ENCODE measurements at places on chromosomes 7 and 10. TPM values are rescaled to one million over a fixed set of nuclear protein-coding genes. Genes with fewer than 3 reads are reported as not detected.

- no peaks in the 10 kb centered on the region for H3K36me3 ChIP-seq
- H3K27me3 ChIP-seq, result no peaks in the 10 kb centered on the region
- no peak overlapping the region for H3K4me3 ChIP-seq
- no peak overlapping the region for H3K27ac ChIP-seq
- DNase-seq, result no peak
These were observed 25.9 kb upstream of the PTPRN2 start for GRCh38 chr7:158613481-158613880.

DNA sequence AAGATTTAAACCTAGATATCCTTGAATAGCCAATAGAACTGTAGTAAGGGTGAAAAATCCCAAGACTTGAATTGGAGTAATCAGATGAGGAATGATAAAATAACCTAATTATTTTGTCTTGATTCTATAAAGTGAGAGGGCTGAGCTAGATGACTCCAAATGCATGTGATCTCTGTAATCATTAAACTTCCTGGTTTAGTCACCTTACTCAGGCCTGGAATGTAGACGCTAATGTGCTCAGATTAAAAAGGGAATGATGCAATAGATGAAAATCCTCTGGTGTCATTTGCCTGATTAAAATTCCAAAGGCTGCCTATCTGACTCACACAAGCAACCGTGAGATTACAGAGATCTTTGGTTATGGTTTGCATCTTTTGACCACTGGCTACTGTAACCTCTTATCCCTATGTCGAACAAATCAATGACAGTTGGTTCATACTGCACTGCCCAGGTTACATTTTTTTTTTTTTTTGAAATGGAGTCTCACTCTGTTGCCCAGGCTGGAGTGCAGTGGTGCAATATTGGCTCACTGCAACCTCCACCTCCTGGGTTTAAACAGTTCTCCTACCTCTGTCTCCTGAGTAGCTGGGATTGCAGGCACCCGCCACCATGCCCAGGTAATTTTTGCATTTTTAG, 2.9 kb upstream of the HKDC1 start:
- no peaks in the 10 kb centered on the region for H3K27me3 ChIP-seq
- H3K27ac ChIP-seq, result no peak overlapping the region
- peaks cover 15% of the 10 kb centered on the region for H3K4me1 ChIP-seq

GRCh38 chr10:75035975-75036708, 75.3 kb upstream of the SAMD8 start:
- H3K4me3 ChIP-seq, result no peak overlapping the region
- no peaks in the 10 kb centered on the region for H3K4me1 ChIP-seq
- H3K36me3 ChIP-seq, result no peaks in the 10 kb centered on the region
- H3K27ac ChIP-seq, result no peak overlapping the region
- no peak for DNase-seq

DNA sequence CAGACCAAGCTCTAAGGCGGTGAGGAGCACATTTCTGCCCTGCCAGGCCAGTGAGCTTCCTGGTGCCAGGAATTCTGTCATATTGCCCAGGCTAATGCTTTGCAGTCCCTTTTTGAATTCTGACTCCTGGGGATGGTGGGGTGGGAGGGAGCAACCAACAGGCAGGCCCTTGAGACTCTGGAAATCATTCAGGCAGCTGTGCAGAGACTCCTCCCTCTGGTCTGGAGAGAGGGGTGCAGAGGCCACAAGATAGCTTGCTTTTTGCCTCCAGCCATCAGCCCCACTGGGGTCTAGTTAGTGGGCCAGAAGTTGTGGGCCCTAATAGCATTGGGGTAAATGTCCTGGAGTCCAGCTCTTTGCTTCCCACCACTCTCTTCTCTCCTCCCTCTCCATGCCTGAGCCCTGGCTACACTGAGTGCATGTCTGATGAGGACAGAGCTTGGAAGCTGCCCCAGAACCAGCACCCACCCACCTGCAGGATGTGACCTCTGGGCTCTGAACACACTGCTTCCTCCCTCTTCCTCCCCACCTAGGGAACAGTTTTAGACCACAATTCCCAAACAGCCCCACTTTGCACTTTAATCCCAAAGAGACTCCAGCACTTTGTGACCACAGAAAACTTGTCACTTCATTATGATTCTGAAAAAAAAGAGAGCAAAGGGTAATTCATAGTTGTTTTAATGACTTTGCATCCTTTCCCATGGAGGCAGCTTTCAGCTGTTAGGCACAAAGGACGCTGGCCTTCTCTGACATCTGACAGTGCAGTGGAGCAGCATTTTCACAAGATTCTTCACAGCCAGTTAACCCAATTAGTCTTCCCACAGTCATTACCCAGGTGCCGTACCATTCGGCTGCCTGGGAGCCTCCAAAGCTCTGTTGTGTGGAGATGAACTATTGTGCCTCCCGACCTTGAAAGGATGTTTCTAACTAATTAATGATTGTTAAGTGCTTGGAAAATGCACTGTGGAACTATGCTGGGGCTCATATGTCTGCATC, 262.5 kb downstream of the TRIL start:
- no peak overlapping the region for H3K27ac ChIP-seq
- no peaks in the 10 kb centered on the region for H3K4me1 ChIP-seq
- H3K36me3 ChIP-seq, result no peaks in the 10 kb centered on the region
- no peaks in the 10 kb centered on the region for H3K27me3 ChIP-seq
- no peak overlapping the region for H3K4me3 ChIP-seq

DNA sequence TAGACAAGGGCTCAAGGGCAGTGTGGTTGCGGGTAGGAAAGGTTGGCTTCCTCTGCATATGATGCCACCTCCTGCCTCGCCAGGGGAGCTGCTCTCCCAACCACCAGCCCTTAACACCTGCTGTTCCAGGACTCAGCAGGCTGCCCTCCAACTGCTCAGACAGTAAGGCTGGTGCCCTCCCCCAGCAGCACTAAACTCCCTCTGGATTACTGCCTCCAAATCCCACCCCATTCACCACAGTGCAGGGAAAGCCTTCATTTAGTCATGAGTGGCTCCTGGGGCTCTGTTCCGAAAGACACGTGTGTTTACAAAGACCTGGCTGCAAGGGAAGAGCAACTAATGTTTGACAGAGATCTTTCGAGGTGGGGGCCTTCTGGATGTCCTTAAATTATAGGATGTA, 437.2 kb upstream of the MKI67 start:
- DNase-seq, result peak; percentile 82
- H3K27me3 ChIP-seq, result no peaks in the 10 kb centered on the region
- no peaks in the 10 kb centered on the region for H3K36me3 ChIP-seq
- no peak overlapping the region for H3K27ac ChIP-seq
- no peak overlapping the region for H3K4me3 ChIP-seq

DNA sequence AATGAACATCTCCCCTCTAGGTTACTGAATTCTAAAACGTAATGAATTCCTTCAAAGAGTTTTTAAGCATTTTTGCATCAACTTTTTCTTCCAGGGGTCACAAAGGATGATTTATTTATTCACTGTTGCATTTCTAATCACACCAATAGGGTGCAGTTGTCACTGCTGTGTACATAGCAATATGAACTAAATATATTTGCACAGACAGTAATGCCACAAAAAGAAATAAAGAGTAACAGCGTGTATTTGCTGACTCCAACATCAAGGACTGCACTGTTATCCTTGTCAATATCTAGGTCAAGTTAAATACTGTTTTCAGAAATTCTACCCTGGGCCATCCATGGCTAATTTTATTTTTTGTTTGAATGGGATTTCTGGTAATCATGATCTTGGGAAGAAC, 138.0 kb downstream of the FRMD4A start:
- H3K27ac ChIP-seq, result no peak overlapping the region
- H3K27me3 ChIP-seq, result no peaks in the 10 kb centered on the region
- H3K4me3 ChIP-seq, result no peak overlapping the region
- no peaks in the 10 kb centered on the region for H3K36me3 ChIP-seq
- no peak for DNase-seq

DNA sequence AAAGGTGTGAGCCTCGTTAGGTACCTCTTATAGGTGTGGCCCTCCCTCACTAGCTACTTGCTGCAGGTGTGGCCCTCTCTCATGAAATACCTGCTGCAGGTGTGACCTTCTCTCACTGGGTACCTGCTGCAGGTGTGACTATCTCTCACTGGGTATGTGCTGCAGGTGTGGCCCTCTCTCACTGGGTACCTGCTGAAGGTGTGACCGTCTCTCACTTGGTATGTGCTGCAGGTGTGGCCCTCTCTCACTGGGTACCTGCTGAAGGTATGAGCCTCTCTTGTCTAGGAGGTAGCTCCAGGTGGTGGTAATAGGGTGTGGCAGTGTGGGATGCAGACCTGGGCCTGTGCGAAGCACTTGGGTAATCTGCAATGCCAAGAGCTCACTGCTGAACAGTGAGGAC, 170.7 kb upstream of the PLPP4 start:
- H3K36me3 ChIP-seq, result no peaks in the 10 kb centered on the region
- H3K4me1 ChIP-seq, result no peaks in the 10 kb centered on the region
- no peak overlapping the region for H3K27ac ChIP-seq
- no peak overlapping the region for H3K4me3 ChIP-seq
- no peak for DNase-seq

- H3K27me3 ChIP-seq, result no peaks in the 10 kb centered on the region
- peak; percentile 67 for DNase-seq
- no peaks in the 10 kb centered on the region for H3K4me1 ChIP-seq
- no peak overlapping the region for H3K4me3 ChIP-seq
- no peaks in the 10 kb centered on the region for H3K36me3 ChIP-seq
These were observed 121.6 kb downstream of the HECW1 start for GRCh38 chr7:43234073-43234472.

GRCh38 chr7:1845536-1846311, 175.6 kb downstream of the ELFN1 start:
- H3K4me1 ChIP-seq, result no peaks in the 10 kb centered on the region
- no peak overlapping the region for H3K4me3 ChIP-seq
- no peaks in the 10 kb centered on the region for H3K27me3 ChIP-seq
- DNase-seq, result no peak
- no peaks in the 10 kb centered on the region for H3K36me3 ChIP-seq

- peak within 1 kb of the TSS; percentile 67 for H3K4me3 ChIP-seq
- no peaks in the 10 kb centered on the region for H3K27me3 ChIP-seq
- no peak for DNase-seq
These were observed at the start of gene GRM8 for GRCh38 chr7:127252778-127253280. GRM8 (minus strand) TSS chr7:127252941.

- H3K27ac ChIP-seq, result no peak overlapping the region
- no peaks in the 10 kb centered on the region for H3K36me3 ChIP-seq
- no peaks in the 10 kb centered on the region for H3K27me3 ChIP-seq
- no peak for DNase-seq
These were observed 530.1 kb upstream of the FOXK1 start for GRCh38 chr7:4151926-4152549.

DNA sequence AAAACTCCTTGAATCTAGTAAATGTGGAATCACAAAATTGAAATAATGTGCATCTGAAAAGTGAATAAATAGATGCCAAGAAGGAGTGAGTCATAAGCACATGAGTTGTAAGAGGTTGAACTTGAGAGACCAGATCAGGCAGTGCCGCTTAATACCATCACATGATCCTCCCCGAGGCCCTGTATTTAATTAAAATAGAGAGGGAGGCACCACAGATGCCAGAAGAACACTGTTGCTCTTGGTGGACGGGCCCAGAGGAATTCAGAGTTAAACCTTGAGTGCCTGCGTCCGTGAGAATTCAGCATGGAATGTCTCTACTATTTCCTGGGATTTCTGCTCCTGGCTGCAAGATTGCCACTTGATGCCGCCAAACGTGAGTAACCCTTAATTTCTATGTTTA, at the start of gene GPNMB:
Gene GPNMB, plus strand, starts transcription at position 221 of the 400 bp plus-strand sequence. Its CDS starts 83 bp downstream, at position 304.
- H3K4me1 ChIP-seq, result peaks cover 37% of the 10 kb centered on the region
- H3K4me3 ChIP-seq, result peak within 1 kb of the TSS; percentile 49

- no peaks in the 10 kb centered on the region for H3K36me3 ChIP-seq
- peaks cover 6% of the 10 kb centered on the region for H3K4me1 ChIP-seq
- no peak overlapping the region for H3K27ac ChIP-seq
- H3K27me3 ChIP-seq, result no peaks in the 10 kb centered on the region
- no peak for DNase-seq
- H3K4me3 ChIP-seq, result no peak overlapping the region
These were observed 64.2 kb upstream of the HELLS start for GRCh38 chr10:94481410-94481809.

- no peaks in the 10 kb centered on the region for H3K36me3 ChIP-seq
- no peak for DNase-seq
- H3K27ac ChIP-seq, result no peak overlapping the region
- no peaks in the 10 kb centered on the region for H3K4me1 ChIP-seq
- H3K27me3 ChIP-seq, result no peaks in the 10 kb centered on the region
These were observed 43.9 kb downstream of the DKK1 start for GRCh38 chr10:52357971-52358370.

- peaks cover 51% of the 10 kb centered on the region for H3K4me1 ChIP-seq
- no peaks in the 10 kb centered on the region for H3K36me3 ChIP-seq
- no peak for DNase-seq
- no peaks in the 10 kb centered on the region for H3K27me3 ChIP-seq
- H3K4me3 ChIP-seq, result no peak overlapping the region
These were observed 69.0 kb downstream of the TACC2 start for GRCh38 chr10:122057841-122058413.

DNA sequence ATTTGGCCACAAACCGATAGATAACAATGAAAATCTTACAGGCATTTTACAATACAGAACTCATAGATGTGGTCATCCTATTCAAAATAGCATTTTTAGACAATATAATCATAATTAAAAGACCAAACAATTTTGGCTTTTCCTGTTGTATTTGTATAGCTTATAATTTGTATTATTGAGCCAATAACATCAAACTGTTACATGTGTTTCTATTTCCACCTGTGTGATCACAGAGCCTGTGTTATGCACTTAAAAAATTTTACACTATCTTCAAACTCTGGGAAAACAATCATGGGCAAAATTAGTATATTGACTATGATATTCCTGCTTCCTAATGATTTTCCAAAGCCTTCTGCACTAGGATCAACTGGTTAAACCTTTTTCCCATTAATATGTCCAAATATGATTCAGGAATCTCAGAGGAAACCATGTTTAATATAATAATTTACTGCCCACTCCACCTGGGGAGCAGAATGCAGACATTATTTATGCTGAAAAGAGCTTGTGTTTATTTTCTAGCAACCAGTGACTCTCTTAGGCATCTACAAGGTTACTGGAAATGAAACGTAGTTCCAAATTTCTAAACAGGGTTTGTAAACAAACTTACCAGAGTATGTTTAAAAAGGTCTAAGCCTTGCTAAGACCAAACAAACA, 1.7 kb downstream of the RHOBTB1 start:
- peaks cover 13% of the 10 kb centered on the region for H3K4me1 ChIP-seq
- DNase-seq, result no peak
- no peaks in the 10 kb centered on the region for H3K27me3 ChIP-seq
- no peaks in the 10 kb centered on the region for H3K36me3 ChIP-seq
- H3K4me3 ChIP-seq, result peak overlapping the region; percentile 79

SLC13A1 gene
- total RNA-seq, result not detected

HYAL4 gene
- 0.49 TPM for total RNA-seq

LLCFC1 gene
- not detected for total RNA-seq

JAZF1 gene
- 36.1 TPM for total RNA-seq

LBX1 gene
- total RNA-seq, result not detected

SERPINE1 gene
- total RNA-seq, result 14.7 TPM

BAIAP2L1 gene
- total RNA-seq, result 17.2 TPM

CFAP43 gene
- 0.25 TPM for total RNA-seq

PON3 gene
- total RNA-seq, result 3.9 TPM

NRCAM gene
- 7.9 TPM for total RNA-seq

FAM171A1 gene
- 8.6 TPM for total RNA-seq

OR13A1 gene
- total RNA-seq, result not detected

CPA5 gene
- total RNA-seq, result not detected

All from vagina (tissue), 2 donors.